ENCODE measurements at places on chromosomes 5 and 9.

DNA sequence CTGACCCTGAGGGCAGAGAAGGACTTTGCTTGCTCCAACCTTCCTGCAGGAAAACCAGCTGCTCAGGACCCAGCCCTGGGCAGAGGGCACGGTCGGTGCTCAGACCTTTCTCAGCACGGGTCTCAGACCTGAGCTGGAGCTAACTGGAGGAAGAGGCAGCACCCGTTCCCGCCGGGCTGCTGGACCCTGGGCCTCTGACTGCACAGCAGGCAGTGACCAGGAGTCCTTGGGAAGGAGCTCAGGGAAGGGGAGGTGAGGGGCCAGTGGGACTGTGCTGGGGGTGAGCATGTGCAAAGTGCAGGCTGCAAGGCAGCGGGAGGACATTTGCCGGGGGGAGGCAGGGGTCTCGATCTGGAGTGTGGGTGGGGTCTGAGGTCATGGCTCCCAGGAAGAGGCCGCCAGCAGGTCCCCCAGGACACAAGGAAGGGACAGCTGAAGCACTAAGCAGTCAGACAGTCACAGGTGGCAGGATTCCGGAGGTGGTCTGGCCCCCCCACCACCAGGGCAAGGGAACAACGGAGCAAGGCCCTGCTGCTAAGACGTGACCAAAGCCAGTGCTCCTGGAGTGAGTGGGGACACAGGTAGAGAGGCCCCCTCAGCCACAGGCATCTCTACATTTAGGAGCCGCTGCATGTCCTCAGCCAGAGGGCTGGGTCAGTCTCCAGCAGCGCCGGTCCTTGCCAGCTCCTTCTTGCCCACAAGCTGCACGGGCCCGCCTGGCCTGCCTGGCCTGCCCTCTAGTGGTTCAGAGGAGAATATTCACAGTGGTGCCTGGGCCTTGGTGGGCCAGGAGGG, 4.8 kb upstream of the DPM2 start:
- DNase-seq: no peak

GRCh38 chr9:112705768-112706427, 12.0 kb downstream of the INIP start:
- peak; percentile 46 for DNase-seq

DNA sequence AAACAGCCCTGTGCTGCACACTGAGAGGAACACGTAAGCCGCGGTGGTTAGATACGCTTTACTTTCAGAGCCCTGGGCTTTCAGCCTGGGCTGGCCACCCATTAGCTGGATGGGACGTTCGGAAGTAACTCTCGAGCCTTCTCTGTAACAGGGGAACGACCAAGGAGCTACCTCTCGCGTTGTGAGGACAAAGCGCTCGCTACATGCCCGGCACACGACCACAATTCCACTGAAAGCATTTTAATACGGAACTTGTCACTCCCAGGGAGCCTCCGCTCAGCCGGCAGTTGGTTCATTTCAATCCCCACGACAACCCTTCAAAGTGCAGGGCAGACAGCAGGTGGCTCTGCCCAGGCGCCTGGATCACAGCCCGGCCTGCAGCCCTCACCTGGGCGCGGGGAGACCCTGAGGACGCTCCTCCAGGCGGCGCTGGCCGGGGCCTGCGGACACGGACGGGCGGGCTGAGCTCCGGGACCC, 368 bp downstream of the SURF1 start:
- no peak for DNase-seq

DNA sequence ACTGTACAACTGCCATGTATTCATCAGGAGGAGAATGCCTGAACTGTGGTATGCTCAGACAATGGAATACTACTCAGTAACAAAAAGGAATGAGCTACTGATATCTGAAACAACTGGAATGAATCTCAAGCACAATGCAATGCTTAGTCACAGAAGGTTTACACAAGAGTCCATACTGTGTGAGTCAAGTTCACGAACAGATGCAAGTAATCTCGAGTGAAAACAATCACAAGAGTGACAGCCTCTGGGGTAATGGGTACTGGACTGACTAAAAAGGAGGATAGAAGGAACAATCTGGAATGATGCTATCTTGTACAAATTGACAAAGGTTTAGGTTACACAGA, 19.5 kb upstream of the GOLGA1 start:
- no peak for DNase-seq
